ENCODE measurements at places on chromosomes 3 and 15.

DNA sequence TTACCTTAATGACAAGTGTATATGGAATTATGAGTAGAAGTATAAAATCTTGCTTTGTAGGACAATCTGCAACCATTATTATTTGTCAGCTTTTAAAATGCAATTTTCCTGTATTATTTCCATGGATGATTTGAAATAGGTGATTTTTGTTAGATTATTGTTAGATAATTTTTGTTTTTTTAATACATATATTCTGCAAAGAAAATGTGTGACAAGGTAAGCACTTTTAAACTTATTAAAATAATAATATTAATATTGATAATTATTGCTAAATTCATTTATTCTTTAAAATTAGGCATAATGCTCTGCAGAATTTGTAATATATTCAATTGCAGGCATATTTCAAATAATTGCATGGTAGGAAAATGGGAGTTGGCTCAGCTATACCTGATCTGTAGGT is 329.5 kb downstream of the CADM2 start:
- no peak for DNase-seq

DNA sequence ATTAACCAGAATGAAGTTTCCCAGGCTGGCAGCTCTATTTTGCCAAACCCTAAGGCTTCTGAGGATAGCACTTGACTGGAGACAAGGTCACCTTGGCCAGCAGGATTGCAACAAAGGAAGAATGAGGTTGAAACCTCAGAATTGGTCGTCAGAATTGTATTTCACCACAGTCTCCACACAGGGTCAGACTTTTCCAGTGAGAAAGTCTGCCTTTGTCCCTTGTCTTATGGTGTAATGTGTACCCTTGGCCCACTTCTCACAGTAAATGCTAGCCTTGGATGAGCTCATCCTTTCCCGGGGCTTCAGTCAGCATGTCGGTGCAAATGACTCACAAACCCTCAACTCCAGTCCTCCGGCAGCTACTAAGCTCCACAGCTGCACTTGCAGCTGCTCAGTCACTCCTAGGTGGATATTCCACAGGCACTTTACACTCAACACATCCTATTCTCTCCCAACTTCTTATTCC is 19.7 kb downstream of the SSR3 start:
- DNase-seq, result no peak

- DNase-seq, result no peak
Observed at GRCh38 chr3:5294356-5294755, 106.8 kb downstream of the EDEM1 start.

- DNase-seq, result peak; percentile 33
Observed at GRCh38 chr15:81312790-81313543, 11.0 kb downstream of the STARD5 start.

GRCh38 chr3:79885407-79885806 is 117.6 kb upstream of the ROBO1 start:
- DNase-seq, result no peak

DNA sequence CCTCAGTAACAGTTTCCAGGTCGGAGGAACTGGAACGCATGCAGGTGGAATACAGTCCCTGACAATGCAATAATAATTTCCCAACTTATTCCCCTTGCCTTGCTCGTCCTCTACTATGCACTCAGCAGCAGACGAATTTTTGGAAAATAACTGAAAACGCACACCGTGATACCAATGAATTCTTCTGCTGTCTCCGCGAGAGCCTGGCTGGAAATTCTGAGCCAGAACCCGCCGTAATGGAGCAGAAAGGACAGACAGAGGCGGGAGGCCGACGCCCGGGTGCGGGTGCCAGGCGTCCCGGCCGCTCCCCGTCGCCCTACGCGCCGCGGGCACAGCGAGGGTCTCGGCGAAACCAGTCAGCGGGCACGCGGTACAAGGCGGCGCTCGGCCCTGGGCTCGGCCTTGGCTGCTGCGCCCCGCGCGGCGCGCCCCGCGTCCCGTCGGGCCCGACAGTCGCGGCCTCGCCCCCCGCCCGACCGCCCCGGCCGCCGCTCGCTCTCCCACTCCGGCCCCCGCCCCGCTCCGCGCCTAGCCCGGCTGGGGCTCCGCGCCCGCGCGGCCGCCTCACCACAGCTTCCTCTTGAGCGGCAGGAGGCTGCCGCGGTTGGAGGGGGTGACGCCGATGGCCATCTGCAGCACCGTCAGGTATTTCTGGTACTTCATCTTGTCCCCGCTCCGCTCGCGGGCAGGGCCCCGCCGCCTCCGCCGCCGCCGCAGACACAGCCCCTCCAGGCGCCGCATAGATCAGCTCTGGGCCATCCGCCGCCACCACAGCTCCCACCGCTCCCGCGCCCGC is 114.5 kb upstream of the GOLGA8J start:
- no peak for DNase-seq

- no peak for DNase-seq
Observed at GRCh38 chr15:77866596-77867125, 210.8 kb downstream of the TBC1D2B start.

- DNase-seq, result no peak
Observed at GRCh38 chr3:67619991-67620390, 34.4 kb downstream of the SUCLG2 start.

DNA sequence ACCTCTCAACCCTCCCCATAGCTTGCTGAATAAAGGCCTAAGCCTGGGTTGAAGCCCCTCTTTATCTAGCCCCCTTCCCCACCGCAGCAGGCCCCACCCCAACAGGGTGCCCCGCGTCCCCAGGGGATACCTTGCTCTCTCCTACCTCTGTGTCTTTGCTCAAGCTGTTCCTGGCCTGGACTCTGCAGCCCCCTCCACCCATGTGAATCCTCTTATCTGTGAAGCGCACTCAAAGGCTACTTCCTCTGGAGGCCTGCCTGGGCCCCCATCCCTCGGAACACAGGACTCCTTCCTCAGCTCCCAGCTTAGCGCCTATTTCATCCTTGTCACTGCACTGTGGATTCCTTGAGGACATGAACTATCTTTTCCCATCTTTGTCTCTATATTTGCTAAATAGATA is 61.4 kb upstream of the HERC1 start:
- no peak for DNase-seq

DNA sequence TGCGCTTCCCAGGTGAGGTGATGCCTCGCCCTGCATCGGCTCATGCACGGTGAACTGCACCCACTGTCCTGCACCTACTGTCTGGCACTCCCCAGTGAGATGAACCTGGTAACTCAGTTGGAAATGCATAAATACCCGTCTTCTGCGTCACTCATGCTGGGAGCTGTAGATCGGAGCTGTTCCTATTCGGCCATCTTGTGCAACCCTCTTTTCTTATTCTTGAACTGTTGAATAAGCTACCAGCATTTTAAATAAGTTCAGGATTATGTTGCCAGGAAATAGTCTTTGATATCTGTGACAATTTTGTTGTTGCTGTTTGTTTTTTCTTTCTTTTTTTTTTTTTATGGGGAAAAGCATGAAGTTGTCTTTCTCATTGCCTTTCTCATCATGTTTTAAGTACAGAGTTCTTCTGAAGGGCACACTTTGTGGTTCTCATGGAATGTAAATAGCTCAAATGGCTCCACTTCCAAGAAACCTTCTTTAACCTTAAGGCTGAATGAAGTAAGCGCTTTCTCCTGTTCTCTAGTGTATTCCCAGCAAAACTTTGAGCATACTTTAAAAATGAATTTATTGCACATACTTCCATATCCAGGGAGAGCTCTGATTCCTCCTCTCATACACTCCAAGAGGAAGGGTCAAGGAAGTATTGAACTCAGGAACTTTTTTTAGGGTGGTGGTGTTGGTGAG is 468.0 kb upstream of the TBL1XR1 start:
- no peak for DNase-seq

- DNase-seq, result no peak
Observed at GRCh38 chr3:176759815-176760506, 437.3 kb downstream of the TBL1XR1 start.

DNA sequence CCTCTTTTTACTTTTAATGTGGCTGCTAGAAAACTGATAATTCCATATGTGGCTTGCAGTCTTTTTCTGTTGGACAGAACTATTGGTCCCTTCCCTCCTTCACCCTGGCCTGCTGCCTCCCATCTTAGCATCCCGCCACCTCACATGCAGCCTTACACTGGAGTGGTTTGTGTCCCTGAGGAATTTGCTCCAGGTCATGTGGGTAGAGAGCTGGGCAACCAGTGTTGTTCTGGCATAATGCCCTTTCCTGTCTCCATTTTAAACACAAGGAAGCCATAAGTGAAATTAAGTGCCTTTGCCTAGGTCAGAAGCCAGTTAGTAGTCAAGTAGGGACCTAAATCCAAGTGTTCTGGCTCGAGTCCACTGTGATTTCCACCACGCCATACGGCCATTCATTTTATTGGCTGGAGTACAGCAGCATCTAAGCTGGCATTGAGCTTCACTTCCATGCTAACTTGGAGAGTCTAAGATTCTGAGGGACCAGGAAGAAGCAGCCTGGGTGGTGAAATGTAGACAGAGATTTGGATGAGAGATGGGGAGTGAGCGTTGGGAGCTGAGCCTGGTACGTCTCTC is 46.0 kb upstream of the PLXNA1 start:
- no peak for DNase-seq

DNA sequence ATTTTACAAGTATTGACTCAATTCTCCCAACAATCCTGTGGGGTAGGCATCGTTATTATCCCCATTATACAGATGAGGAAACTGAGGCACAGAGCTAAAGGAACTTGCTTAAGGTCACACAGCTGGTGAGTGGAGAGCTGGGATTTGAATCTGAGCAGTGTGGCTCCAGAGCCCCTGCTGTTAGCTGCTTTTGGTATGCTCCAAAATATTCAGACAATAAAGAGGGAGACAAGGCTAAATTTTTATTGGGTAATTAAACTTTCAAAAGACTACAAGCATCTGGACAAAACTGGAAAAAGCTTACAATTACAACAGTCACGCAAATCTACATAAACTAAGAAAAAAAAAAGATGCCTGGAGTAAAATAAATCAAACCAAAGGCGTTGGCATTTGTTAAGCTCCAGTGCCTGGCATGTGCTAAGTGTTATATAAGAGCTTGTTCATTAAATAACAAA is 27.7 kb downstream of the CCDC13 start:
- no peak for DNase-seq

DNA sequence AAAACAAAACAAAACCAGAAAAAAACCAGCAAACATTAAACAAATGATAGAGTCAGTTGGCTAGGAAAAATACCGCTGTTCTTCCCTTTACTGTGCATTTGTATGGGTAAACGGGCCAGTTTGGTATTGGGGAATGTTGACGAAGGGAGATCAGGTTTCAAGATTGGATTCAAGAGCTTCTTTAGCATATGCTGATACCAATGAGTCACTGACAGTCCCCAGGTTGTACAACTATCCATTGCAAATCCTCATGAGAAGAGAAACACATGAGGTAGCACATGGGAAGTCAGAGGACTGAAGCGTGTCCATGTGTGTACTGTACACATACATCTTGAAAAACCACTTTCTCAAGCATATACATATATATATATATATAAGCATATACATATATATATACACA is 25.6 kb downstream of the TIGIT start:
- no peak for DNase-seq

DNA sequence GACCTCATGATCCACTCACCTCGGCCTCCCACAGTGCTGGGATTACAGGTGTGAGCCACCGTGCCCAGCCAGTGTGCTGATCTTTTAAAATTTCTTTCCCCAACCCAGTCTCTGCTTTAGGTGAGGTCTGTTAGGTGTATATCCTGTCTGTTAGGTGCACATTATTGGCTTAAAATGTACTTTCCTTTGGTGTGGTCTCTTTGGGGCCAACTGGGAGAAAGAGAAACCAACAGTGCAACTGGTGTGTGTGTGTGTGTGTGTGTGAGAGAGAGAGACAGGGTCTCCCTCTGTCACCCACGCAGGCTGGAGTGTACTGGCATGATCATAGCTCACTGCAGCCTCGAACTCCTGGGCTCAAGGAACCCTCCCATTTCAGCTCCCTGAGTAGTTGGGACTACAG is 50.3 kb upstream of the GNB5 start:
- DNase-seq, result no peak

DNA sequence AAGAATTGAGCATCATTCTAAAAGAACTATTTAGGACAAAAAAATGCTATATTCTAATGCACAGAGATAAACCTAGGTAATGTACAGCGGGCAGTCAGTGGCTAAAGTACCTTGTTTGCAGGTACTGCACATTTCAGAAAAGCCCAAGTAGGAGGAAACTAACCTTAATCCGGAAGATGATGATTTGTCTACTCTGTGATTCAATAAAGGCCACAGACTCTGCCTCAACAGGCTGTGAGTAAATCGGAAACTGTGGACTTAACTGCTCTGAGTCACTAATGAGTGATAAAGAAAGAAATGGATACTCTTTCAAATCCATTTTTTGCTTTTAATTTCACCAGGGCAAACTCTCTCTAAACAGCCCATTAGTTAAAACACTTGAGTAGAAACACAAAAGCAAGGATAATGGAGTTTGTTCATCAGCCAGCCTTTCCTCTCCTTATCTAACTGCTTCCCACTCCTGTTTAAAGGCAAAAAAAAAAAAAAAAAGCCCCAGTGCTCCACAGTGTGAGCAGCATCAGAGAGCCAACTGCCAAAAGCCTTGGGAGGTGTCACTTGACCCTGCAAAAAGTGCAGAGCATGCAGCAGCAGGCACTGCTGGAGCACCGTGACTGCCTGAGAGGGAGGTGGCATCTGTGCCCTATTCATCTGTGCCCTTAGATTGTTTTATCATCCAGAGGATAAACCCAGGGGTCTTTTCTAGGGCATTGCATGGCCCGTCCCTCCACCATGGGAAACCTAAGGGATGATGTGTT is 187.7 kb downstream of the SATB1 start:
- no peak for DNase-seq

DNA sequence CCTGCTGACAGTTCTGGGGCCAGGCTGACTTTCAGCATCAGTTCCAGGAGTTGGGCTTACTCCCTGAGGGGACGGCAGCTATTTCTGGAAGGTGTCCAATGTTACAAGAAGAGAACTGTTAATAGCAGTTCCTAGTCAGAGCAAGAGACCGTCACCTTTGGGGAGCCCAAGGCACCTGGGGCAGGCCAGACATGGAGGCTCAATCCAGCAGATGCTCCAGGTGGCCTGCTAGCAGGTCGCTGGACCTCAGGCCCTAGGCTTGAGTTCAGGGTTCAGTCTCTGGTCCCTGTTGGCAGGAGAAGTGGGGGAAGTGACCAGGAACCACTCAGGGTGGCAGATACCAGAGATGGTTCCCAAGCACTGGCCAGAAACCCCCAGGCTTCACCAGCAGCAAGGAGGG is 25.9 kb downstream of the C3orf20 start:
- no peak for DNase-seq

DNA sequence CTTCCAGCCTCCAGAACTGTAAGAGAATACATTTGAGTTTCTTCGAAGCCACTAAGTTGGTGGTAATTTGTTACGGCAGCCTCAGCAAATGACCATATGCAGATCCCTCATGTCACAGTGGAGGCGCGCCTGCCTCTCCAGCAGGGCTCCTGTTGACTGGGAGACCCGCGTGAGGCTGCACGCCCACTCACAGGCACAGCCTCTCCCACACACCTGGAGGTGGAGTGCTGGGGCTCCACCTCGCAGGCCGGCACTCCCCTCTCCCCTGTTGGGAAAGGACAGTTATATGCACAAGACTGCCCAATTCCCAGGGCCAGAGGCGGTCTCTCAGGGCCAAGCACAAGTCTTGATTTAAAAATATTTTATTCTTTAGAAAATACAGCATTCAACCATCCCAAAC is 2.8 kb upstream of the TLR9 start:
- no peak for DNase-seq

- no peak for DNase-seq
Observed at GRCh38 chr3:123444023-123444422, 4.9 kb downstream of the ADCY5 start.

- DNase-seq, result no peak
Observed at GRCh38 chr3:133588035-133588434, 14.5 kb downstream of the CDV3 start.

GRCh38 chr15:40825661-40826422 is 2.7 kb downstream of the PPP1R14D start:
- no peak for DNase-seq
